ENCODE measurements at places on chromosomes 5 and 9.
A peak's percentile ranks its signal among the peaks of the same experiment; 100 is the strongest.

DNA sequence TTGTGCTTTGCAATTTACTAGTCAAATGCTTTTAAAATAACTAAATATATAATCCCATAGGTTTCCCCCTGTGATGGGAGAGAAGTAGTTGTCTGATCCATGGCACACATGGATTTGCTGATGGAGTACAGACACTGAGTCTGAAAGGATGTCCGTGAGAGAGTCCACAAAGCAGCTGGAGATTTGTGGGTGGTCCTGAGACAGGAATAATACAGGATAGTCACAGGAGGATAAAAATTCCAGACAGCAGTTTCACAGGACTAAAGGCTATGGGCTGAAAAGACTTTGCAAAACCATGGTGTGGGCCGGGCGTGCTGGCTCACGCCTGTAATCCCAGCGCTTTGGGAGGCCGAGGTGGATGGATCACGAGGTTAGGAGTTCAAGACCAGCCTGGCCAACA, 58.7 kb upstream of the ZFR start:
- no peak for DNase-seq

- DNase-seq, result no peak
Observed at GRCh38 chr9:90846770-90847419, 45.3 kb downstream of the SYK start.

DNA sequence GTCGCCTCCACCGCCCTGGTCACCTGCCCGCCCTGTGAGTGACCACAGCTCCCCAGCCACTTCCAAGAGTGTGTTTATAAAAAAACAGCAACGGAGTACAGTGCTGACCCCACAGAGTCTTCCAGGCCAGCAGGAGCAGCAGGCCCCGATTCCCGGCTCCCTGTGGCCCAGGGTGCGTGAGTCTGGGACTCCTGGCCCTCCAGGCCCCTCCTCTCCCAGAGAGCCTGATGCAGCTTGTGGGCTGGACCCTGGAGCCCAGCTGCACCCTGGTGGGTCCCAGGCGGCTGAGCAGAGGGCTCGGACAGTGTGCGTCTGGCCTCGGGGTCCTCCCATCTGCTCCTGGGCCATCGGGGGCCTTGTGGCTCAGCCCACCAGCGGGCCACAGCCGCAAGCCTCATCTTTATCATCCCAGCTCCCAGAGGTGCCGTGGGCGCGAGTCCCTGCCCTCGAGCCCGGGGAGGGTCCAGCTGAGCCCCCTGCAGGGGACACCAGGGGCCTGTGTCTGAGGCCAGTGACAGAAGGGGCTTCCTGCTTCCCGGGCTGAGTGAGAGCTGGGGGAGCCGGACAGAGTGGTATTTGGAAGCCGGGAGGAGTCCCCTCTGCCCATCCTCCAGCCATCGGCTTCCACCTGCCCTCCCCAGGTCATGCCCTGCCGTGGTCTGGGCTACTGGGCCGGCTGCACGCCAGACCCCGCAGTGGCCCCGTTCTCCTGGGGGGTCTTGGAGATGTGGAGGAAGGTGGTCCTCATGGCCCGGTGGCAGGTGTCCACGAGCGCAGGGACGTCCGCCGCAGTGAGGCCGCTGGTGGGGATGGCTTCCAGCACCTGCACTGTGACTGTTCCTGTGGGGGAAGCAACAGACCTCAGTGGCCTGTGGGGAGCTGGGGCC, 10.6 kb downstream of the EGFL7 start:
- DNase-seq, result no peak

DNA sequence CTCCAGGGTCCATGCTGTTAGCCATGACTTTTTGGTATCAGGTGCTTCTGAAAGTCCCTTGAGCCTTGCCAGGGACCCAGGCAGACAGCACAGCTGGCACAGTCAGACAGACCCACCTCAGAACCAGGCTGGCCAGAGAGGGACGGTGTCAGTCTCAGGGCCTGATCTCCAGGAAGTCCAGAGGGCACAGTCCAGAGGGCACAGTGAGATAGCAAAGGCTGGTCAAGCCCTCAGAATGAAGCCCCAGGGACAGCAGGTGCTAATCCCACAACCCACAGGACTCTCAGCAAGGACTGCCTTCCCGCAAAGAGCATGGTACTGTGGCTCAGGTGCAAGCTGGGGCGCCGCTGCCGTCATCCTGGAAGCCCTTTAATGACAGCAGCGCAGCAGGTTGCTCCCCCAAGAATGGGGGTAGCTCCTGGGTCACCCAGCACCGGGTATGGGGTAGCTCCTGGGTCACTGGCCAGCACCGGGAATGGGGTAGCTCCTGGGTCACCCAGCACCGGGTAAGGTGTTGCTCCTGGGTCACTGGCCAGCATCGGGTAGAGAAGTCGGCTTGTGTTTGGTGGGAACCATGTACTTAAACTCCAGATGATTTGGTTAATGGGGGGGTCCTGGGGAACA, 105.6 kb upstream of the PHYKPL start:
- no peak for DNase-seq

GRCh38 chr9:122053567-122054350, 39.3 kb downstream of the TTLL11 start:
- DNase-seq, result no peak

DNA sequence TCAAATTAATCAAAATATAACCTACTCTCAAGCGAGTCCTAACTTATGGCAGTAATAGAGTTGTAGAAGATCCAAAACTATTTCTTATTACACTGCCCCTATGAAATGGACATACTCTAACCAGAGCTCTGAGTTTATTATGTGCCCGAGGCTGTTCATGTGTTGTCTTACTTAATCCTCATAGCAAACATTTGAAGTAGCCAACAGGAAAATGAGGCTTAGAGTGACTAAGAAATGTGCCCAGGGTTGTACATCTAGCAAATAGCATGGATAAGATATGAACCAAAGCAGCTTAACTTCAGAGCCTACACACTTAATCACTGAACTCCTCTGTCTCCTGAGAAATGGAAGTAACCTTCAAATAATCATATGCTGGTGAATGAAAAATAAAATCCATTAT, 1551.7 kb downstream of the MAT2B start:
- DNase-seq, result no peak

DNA sequence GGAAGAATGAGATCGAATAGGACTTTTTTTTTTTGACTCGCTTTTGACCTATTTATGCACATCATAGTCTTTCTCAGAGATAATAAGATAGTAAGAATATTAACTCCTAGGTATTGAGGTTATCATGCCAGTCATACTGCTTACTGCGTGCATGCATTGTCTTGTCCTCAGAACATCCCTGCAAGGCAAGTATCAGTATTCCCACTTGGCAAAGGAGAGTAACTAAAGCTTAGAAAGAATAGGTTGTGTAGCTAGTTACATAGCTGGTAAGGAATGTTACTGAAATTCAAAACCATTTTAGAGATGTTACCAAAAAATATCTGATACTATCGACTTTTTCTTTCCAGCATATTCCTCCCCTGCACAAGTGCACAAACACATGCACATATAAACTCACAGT, 296.1 kb upstream of the CLINT1 start:
- DNase-seq, result no peak

DNA sequence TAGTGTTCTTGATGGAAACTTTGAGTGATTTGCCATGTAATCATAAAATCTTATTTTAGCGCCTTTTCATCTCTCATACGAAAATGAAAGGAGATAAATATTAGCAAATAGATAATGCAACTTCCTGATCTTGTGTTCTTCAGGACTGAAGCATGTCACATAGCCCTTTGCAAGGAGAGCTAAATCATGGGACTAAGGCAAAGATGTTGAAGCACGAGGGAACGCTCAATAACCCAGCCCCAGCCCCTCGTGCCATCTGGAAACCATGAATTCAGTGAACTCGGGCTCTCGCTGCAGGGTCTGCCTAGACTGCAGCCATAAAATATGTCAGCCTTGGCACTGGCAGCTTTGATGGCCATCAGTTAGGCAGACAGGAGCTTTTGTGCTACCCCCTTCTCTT, 58.2 kb downstream of the F2RL2 start:
- DNase-seq, result no peak

DNA sequence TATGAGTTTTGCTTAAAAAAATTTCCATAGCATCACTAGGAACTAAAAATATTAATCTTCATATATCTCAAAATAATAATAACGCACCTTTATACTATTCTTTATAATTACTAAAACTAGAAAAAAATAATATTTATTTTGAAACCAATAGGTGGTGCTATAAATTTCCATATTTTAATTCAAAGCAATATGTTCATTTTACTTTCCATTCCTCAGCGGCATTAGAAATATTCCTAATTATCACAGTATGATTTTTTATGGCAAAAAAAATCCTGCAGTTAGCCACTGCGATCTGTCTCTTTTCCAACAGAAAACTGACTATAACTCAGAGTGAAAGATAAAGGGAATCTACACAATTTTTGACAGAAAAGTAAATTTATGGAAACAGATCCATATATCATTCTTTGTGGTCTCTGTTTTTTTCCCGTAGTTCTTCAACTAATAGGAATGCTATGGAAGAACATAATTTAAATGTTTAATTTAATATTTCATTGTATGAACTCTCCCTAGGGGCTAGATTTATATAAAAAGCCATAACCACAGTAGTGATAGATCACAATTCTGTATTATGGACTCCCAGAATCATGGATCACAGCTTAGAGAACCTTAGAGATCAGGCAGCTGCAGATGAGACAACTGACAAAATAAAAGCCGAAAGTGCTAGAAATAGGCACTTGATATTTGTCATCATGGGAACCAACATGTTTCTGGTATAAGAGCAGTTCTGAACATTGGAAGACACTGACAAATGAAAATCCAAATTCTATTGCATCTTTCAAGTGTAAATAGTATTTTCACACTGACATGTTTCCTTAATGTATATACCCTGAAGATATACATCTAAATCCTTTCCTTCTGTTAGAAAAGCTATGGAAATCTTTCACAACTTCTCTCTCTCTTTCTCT, 167.7 kb upstream of the MPDZ start:
- no peak for DNase-seq

GRCh38 chr5:177390363-177391300, 6.4 kb downstream of the SLC34A1 start:
- DNase-seq, result peak; percentile 83

DNA sequence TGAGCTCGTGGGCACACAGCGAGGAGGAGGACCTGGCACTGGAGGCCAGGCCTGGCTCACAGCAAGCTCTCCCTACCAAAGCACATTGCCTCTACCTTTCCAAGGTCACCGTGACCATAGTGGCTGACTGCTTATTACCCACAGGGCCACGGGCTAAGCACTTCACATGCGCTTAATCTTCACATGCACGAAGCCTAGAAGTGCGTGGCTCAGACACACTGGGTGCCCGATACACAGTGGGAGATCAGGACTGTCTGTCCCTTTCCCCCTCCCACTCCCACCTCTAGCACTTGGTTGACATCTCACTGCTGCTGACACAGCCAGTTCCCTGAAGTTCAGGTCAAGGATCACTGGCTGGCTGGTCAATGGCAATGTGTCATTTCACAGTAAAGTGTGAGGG, 23.6 kb downstream of the LHX6 start:
- DNase-seq, result no peak

DNA sequence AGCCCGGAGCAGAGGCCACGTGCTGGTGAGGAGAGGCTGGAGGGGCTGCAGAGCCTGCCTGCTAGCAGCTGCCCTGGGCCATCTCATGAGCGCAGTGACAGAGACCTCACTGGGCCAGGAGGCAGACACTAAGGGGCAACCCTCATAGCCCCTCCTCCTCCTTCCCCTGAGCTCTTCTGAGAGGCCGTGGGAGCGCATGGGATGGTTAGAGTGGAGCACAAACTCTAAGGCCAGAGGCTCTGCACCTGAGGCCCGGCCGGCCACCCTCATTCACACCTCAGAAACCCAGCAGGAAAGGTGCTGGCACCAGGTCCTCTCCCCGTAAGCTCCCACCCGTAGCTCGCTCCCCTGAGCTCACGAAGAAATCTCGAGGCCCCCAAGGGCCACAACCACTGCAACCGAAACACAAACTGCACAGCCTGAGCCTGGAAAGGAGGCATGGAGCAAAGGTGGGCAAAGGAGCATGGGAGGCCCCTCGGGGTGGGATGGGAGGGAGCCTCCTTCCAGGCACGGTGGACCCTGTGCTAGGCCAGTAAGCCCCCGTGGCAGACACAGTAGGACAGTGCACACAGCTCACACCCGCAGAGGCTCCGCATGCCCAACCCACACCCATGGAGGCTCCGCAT, 17.7 kb downstream of the CAMSAP1 start:
- DNase-seq, result no peak

DNA sequence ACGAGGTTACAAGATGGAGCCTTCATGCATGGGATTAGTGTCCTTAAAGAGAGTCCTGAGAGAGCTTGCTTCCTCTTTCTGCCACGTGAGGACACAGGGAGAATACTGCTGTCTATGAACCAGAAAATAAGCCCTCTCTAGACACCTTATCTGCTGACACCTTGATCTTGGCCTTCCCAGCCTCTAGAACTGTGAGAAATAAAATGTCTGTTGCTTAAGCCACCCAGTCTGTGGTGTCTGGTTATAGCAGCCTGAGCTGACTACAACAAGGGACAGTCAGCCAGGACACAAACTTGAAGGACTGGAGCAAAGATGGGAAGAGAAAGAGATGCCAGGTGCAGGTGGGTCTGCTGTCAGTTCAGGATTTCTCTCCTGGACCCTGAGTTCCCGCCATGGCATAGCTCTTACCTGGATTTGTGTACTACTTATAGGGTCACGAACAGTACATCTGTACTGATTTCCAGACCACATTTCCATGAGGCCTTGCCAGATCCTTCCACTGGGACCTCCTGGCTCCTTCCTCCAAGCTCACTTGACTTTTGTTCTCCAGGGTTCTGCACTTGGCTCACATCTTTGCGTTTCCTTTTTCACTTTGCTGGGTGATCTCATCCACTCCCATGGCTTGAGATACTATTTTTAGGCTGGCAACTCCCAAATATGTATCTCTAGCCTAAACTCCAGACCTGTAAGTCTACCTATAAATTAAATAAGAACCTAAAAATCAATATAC, 44.9 kb upstream of the LIFR start:
- no peak for DNase-seq

- DNase-seq, result no peak
Observed at GRCh38 chr5:10676224-10676623, 84.8 kb downstream of the DAP start.

GRCh38 chr9:33049680-33050361, 24.7 kb downstream of the DNAJA1 start:
- DNase-seq, result no peak

- DNase-seq, result no peak
Observed at GRCh38 chr9:73753171-73753570, 601.5 kb downstream of the ANXA1 start.

DNA sequence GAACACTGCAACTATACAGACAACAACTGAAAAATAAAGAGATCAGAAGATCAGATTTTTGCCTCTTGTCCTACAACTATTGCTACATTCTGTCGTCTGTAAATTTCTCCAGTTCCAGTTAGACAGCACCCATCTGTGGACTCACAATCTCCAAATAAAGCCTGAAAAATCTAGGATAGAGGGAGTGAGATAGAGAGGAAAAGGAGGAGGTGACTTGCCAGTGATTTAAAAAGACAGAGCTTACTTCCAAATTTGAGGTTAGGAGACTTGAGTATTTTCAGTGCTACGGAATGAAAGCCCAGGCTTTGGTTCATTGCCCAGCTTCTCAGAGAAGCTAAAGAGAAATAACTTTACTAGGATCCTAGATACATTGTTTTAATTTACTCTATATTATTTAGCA, 63.6 kb downstream of the PTCD2 start:
- DNase-seq, result no peak

GRCh38 chr5:97297063-97297703, 114.1 kb upstream of the RIOK2 start:
- no peak for DNase-seq
